ENCODE measurements at places on chromosomes 11 and 22. TPM values are rescaled to one million over a fixed set of nuclear protein-coding genes. Genes with fewer than 3 reads are reported as not detected.

The SIK2 gene
- 6.1 TPM for total RNA-seq

- DNase-seq, result no peak
Measured at GRCh38 chr11:7520981-7521487, 7.2 kb downstream of the PPFIBP2 start.

The TNRC6B gene
- 8.8 TPM for total RNA-seq

DNA sequence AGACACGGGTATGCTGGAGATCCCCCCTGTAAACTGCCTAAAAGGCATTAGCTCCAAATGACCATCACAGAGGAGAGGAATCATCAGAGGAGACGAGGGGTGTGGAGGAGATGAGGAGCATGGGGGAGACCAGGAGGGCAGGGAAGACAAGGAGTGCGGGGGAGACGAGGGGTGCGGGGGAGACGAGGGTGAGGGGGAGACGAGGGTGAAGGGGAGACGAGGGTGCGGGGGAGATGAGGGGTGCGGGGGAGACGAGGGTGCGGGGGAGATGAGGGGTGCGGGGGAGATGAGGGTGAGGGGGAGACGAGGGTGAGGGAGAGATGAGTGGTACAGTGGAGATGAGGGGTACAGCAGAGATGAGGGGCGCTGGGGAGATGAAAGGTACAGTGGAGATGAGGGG is 17.5 kb upstream of the GAL start:
- no peak for DNase-seq

DNA sequence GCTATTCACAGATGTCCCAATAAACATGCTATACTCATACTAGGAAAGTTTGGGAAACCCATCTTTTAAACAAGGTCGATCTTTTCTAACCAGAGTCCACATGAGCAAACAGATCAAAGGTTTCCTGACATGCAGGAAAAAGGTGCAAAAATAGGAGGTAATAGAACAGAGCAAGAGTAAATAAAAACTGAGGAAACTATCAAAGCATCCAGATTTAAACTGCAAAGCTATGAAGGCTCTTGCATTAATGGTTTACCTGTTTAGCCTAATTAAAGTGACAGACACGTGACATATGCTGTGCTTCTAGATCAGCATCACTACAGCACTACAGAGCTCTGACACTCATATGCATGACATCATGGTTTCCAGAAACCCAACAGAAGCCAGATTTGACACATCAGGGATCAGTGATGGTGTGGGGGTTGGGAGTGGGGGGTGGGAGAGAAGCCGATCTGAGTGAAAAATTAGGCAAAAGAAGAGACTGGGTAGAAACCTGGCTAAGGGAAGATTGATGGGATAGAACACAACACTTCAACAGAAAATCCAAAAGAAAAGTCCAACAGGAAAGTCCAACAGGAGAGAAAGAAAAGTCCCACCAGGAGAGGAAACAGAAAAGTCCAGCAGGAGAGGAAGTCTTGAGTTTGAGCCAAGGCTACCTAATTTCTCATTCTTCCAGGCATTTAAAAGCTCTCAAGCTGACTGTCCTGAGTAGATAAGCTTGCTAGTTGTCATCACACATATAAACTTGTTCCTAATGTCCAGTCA is 262.3 kb downstream of the SOX6 start:
- no peak for DNase-seq

GRCh38 chr11:61338783-61339489 is 5.9 kb downstream of the TKFC start:
- no peak for DNase-seq

GRCh38 chr22:39332441-39333064 is 13.1 kb upstream of the RPL3 start:
- DNase-seq, result no peak

DNA sequence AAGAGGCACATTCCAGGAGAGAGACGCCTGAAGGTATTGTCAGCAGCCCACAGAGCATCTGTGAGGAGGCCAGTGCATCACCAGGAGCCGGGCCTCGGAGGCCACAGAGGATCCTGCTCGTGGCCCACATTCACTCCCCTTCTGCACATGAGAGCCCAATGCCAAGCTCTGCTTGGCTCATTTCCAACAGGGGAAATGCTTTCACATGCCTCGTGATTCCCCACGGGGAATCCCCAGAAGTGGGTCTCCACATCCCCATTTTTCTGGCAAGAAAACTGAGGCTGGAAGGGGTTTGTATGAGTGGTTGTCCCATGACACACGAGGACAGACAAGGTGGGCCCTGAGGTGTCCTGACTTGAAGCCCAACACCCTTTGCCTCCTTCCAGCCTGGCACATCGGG is 34.4 kb downstream of the TP53I11 start:
- DNase-seq, result no peak

GRCh38 chr22:45096256-45096907 is 67.3 kb upstream of the NUP50 start:
- peak; percentile 54 for DNase-seq

The KLHDC7B gene
- 2.1 TPM for total RNA-seq

- peak; percentile 93 for DNase-seq
Measured at GRCh38 chr11:94493281-94494125, at the start of the genes ANKRD49 and MRE11. Gene ANKRD49 (plus strand): TSS chr11:94493984. CDS start chr11:94496694, 2,710 bp downstream. Gene MRE11 (minus strand): TSS chr11:94493844. CDS start chr11:94492801, 1,043 bp downstream.

The ZNF214 gene
- 1.4 TPM for total RNA-seq

- no peak for DNase-seq
Measured at GRCh38 chr11:15882876-15883454, 473.4 kb downstream of the SOX6 start.

GRCh38 chr22:24247011-24247507 is 2.2 kb upstream of the GGT5 start:
- no peak for DNase-seq

GRCh38 chr11:10459029-10459970 is 4.2 kb downstream of the AMPD3 start:
- no peak for DNase-seq

DNA sequence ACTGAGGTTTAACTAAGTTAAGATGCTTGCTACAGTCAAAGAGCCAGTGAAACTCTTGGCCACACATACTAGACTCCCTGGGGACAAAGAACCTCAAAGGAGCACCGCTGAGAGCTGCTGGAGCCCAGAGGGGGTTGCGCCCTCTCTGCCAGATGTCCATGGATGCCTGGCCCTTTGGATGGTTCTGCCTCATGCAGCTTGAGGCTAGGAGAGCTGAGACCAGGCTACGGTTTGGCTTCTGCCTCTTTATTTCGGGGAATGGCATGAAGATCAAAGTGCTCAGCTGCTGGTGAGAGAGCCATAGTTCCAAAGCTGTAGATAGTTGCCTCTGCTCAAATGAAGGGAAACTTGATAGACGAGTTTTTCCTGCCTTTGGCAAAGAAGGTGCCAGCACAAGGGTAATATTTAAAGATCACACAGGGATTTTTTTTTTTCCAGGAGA is 43.0 kb downstream of the RASSF10 start:
- DNase-seq, result no peak

The MFNG gene
- not detected for total RNA-seq

The FAM180B gene
- not detected for total RNA-seq

- DNase-seq, result no peak
Measured at GRCh38 chr22:39237318-39238100, 7.3 kb downstream of the PDGFB start.

- no peak for DNase-seq
Measured at GRCh38 chr11:27179334-27179733, 138.7 kb downstream of the BBOX1 start.

The LRRC10B gene
- total RNA-seq, result not detected

DNA sequence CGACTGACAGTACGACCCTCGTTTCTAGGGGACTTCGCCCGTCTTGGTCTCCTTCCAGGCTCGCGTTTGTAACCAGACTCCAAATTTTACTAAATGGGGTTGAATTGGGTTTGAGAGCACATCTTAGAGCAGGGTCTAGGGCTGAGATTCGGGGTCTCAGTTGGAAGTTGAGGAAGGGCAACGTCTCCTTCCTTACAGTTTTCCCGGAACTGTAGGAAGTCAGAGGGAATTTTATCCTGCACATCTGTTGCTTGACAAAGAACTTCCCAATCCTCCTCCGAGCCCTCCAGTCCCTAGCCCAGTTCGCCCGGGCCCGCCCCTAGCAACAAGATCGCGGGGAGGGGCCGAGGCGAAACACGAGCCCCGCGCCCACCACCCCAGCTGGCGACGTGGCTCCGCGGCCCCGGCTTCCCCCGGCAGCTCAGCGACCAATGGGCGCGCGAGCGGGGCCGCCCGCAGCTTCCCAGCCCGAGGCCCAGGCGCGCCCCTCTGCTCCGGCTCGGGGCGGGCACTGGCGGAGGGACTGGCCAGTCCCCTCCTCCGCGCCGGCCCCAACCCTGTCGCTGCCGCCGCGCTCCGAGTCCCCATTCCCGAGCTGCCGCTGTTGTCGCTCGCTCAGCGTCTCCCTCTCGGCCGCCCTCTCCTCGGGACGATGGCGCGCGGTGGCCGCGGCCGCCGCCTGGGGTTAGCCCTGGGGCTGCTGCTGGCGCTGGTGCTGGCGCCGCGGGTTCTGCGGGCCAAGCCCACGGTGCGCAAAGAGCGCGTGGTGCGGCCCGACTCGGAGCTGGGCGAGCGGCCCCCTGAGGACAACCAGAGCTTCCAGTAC is at the start of gene RCN1:
TSS of gene RCN1 (plus strand) at position 530 of the 826 bp plus-strand sequence. CDS start at position 653, 123 bp downstream.
- DNase-seq, result peak; percentile 34

The TEX12 gene
- total RNA-seq, result not detected

- DNase-seq, result no peak
Measured at GRCh38 chr22:48902983-48903650, 924.6 kb downstream of the BRD1 start.

The NLRX1 gene
- total RNA-seq, result 12.4 TPM

DNA sequence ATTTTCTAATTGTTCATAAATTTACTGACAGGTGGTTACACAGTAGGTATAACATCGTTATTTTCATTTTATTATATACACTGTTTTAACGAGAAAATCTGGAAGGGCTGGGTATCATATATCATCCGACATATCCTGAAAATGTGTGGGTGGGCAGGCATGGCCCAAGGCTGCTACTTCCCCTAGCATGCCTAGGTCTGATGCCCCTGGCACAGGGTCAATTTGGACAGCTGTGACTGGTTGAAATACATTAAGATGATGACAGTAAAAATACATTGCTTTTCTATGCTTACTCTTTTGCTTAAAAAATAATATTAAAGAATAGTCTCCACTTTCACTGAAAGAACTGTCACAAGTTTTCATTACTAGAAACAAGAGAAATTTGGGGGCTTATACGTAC is 908.8 kb downstream of the OPCML start:
- DNase-seq, result no peak

The OR8A1 gene
- not detected for total RNA-seq

DNA sequence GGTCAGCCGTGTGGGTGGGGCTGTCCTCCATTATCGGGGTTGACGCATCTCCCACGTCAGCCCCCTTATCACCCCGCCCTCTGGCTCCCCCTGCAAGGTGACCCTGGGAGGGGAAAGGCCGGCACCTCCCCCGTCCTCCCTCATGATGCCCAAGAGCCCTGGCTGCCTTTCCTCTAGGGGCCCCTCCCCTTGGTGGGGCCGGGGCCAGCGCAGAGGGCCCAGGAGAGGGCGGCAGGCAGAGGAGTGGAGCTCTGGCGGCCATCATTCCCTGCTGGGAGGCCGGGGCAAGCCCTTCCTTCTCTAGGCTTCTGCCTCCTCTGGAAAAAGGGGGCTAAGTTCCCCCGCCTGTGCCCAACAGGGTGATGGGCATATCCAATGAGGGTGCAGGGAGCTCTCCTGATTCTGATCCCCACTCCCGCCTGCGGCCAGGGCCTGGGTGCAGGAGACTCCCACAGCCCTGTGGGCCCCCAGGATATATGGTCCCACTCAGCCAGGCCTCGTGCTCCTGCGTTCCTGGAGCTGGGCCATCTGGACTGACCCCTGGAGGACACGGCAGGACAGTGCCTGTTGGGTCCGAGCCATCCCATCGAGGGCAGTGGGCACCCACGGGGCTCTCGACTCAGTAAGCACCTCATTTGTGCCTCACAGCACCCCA is 12.3 kb downstream of the MYRF start:
- DNase-seq, result no peak

Measured in NCI-H460 (cell line).